Suprapubic skin (tissue), 4 donors: ENCODE measurements at places on chromosomes 12 and 14.

- no peak for DNase-seq
Measured at GRCh38 chr12:32016680-32017482, 57.7 kb downstream of the RESF1 start.

- DNase-seq: peak; percentile 34
Measured at GRCh38 chr12:38144049-38144448, 172.5 kb upstream of the ALG10B start.

DNA sequence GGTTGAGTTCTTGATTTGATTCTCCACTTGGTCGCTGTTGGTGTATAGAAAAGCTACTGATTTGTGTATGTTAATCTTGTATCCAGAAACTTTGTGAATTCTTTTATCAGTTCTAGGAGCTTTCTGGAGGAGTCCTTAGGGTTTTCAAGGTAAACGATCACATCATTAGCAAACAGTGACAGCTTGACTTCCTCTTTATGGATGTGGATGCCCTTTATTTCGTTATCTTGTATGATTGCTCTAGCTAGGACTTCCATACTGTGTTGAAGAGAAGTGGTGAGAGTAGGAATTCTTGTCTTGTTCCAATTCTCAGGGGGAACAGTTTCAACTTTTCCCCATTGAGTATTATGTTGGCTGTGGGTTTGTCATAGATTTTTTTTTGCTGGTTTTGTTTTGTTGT lies 12.4 kb downstream of the MTRFR start:
- DNase-seq: no peak

GRCh38 chr14:94886931-94887330 lies 117.0 kb upstream of the GSC start:
- DNase-seq: peak; percentile 46

DNA sequence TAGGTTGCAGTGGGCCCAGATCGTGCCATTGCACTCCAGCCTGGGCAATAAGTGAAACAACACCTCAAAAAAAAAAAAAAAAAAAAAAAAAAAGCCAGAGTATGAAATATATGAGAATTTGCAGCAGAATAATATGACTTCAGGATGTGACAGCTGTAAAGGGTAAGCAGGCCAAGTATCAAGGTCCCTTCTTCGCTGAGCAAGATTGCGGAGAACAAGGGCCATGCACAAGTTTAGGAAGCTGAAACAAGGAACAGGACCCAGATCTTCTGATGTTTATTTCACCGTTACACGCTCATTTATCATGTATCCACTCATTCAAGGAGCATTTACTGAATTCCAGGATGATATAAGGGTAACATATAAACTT lies 659 bp upstream of the FOXJ2 start:
- DNase-seq: no peak

DNA sequence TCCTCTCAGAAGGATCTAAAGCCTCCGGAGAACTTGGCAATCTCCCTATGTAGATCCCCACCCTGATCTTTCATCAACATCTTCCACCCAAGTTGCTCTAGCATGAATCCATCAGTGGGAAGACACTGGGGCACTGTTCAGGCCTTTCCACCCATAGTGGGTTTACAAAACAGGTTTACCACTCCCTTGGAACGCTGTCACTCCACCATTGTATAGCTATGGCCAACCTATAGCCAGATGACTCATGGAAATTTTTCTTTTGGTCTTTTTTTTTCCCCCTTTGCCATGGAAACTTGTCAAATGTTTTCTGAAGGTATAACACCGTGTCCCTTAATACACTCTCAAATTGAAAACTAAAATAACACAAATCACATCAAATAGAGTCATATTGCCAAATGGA lies 10.8 kb upstream of the HSPB8 start:
- DNase-seq: peak; percentile 28

- no peak for DNase-seq
Measured at GRCh38 chr12:16634786-16635185, 28.8 kb upstream of the LMO3 start.

GRCh38 chr14:97319691-97320090 lies 522.5 kb downstream of the VRK1 start:
- no peak for DNase-seq

DNA sequence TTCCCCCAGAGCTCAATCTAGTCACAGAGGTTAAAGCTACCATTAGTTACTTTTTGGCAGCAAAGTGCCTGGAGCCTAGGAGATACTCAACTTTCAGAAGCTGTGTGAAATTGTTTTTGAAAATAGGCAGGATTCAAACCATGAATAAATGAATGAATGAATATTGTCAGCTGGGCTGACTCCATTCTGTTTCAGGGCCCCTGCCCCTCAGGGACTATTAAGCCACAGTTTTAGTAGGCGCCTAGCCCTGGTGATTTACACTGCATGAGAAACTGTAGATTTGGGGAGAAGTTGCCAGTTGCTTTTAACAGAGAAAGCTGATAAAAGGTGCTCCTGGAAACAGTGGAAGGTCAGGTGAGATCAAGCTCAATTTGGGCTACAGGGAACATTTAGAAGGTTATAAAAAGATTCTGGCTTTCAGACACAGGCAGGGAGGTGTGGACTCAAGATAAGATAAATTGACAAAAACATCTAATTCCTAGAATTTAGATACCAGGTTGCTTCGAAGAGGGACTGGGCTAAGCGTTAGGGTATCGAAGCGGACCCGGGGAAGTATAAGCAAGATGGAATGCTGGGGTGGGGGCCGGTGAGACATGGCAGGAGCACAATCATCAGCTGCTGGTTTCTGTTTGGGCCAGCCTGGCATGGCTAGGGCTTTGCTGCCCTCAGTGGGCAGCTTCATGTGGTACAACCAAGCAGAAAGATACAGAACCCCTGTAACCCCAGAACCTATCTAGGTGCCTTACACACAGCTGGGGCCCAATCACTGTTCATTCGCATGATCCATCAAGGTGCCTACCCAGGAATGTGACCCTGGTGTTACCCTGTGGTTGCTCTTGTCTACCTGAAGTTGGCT lies 14.9 kb upstream of the CELA1 start:
- no peak for DNase-seq
